Tracheal epithelial cell (primary cell): ENCODE measurements at places on chromosomes 3 and 15. TPM values are rescaled to one million over a fixed set of nuclear protein-coding genes. Genes with fewer than 3 reads are reported as not detected.

Gene KCNH8
- total RNA-seq: not detected in 2 replicates

Gene ACAN
- total RNA-seq: not detected in 2 replicates

Gene C3orf22
- not detected in 2 replicates for total RNA-seq

Gene ST3GAL6
- 5.8 and 11.6 TPM in 2 replicates for total RNA-seq

Gene TGM4
- 0.48 TPM in 1 of 2 replicates, not detected in the other for total RNA-seq

Gene ADGRG7
- total RNA-seq: 38.3 TPM in 1 of 2 replicates, not detected in the other

Gene USP13
- 1.9 and 2.4 TPM in 2 replicates for total RNA-seq

Gene CSPG5
- total RNA-seq: 0.21 and 0.72 TPM in 2 replicates

Gene TMEM108
- total RNA-seq: not detected in 2 replicates

Gene IL17RE
- total RNA-seq: 2.6 and 2.7 TPM in 2 replicates

Gene DNASE1L3
- total RNA-seq: 0.43 and 0.48 TPM in 2 replicates

Gene KNG1
- not detected in 2 replicates for total RNA-seq

Gene UROC1
- not detected in 2 replicates for total RNA-seq

Gene DPH3
- 10.2 and 12.5 TPM in 2 replicates for total RNA-seq

Gene MEX3B
- total RNA-seq: 0.64 and 3.4 TPM in 2 replicates

Gene TIMP4
- 0.48 and 1.9 TPM in 2 replicates for total RNA-seq

Gene ARHGAP31
- 0.43 and 4.1 TPM in 2 replicates for total RNA-seq

Gene CCR2
- total RNA-seq: not detected in 2 replicates

Gene HCN4
- under 0.01 TPM in 1 of 2 replicates, not detected in the other for total RNA-seq

Gene SLC35A5
- 13.5 and 26.4 TPM in 2 replicates for total RNA-seq

Gene PPP1R14D
- total RNA-seq: not detected in 2 replicates

Gene IL17RD
- 2.1 and 5.5 TPM in 2 replicates for total RNA-seq

Gene ISLR
- not detected in 2 replicates for total RNA-seq

Gene CDCP1
- 52.0 and 107 TPM in 2 replicates for total RNA-seq

Gene MNS1
- total RNA-seq: 0.21 and 0.48 TPM in 2 replicates

Gene HIGD2B
- total RNA-seq: not detected in 2 replicates

Gene GRK7
- total RNA-seq: not detected in 2 replicates

Gene AGBL1
- not detected in 2 replicates for total RNA-seq

Gene FETUB
- total RNA-seq: not detected in 2 replicates

Gene GPR171
- not detected in 2 replicates for total RNA-seq

Gene ZNF80
- not detected in 2 replicates for total RNA-seq

Gene TMA7
- 153 and 213 TPM in 2 replicates for total RNA-seq

Gene GUCA1C
- not detected in 2 replicates for total RNA-seq

Gene CHMP2B
- 27.5 and 38.4 TPM in 2 replicates for total RNA-seq

Gene SI
- not detected in 2 replicates for total RNA-seq

Gene LYZL4
- total RNA-seq: not detected in 2 replicates
